ENCODE measurements at places on chromosomes 13 and 19. TPM values are rescaled to one million over a fixed set of nuclear protein-coding genes. Genes with fewer than 3 reads are reported as not detected.

DNA sequence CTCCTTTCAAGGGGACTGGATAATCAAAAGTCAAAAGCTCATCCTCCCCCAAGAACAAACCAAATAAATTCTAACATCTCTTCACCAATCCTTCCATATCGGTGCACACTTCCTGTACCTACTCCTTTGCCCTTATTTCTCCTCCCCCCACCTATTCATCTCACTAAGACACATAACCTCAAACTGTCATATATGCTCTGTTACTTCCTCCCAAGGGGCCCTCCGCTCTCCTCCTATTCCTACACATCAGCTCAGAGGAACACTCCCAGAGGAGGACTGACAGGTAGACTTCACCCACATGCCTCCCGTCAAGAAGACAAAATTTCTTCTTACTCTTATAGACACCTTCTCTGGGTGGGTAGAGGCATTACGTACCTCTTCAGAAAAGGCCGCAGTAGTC, 48.1 kb downstream of the ZNF93 start:
- H3K4me3 ChIP-seq: no peak overlapping the region
- DNase-seq: no peak
- no peaks in the 10 kb centered on the region for H3K27me3 ChIP-seq
- H3K4me1 ChIP-seq: no peaks in the 10 kb centered on the region

DNA sequence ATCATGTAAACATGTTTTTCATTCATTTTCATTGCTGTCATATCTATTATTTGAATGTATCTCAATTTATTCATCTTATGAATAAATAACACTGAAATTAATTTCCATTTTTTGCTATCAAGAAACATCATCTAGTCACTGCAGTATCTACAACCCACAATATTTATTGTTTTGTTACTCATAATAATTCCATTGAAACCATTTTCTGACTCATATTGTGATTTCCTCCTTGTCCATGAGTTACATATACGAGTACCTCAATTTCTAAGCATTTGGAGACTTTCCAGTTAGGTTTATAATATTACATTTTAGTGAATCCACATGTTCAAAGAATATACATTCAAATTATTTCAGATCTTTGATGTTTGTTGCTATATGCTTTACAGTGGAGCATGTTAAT, 1524.0 kb downstream of the SLITRK1 start:
- H3K27ac ChIP-seq: no peak overlapping the region
- no peaks in the 10 kb centered on the region for H3K27me3 ChIP-seq
- H3K4me3 ChIP-seq: no peak overlapping the region
- H3K36me3 ChIP-seq: no peaks in the 10 kb centered on the region
- no peak for DNase-seq

- 0 out of 2 replicates have a peak overlapping the region, but pooled peaks have one; percentile 30 for H3K27ac ChIP-seq
- peak; percentile 76 for DNase-seq
- H3K36me3 ChIP-seq: peaks cover 5% of the 10 kb centered on the region
- no peaks in the 10 kb centered on the region for H3K27me3 ChIP-seq
- peaks cover 30% of the 10 kb centered on the region for H3K4me1 ChIP-seq
- H3K4me3 ChIP-seq: no peak overlapping the region
Observed at GRCh38 chr13:33206425-33206824, 79.1 kb downstream of the STARD13 start.

DNA sequence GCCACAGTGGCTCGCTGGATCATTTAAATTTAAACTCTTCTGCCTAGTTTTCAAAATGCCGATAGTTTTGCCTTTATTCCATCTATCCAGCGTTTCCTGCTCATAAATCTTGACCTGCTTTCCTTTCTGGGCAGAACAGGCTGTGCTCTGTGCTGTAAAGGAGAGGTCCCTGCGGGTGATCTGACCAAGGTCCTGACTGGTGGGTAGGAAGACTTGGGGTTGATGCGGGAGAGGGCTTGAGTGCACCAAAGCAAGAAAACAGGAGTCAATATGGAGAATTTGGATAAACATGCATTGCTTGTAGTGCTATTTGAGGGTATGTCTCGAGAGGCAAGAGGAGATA, 533.6 kb downstream of the MYO16 start:
- H3K27me3 ChIP-seq: no peaks in the 10 kb centered on the region
- no peak overlapping the region for H3K4me3 ChIP-seq
- DNase-seq: no peak

GRCh38 chr13:45941261-45941660, 89.7 kb upstream of the SIAH3 start:
- H3K27ac ChIP-seq: no peak overlapping the region
- no peaks in the 10 kb centered on the region for H3K36me3 ChIP-seq
- no peak for DNase-seq
- H3K4me3 ChIP-seq: no peak overlapping the region

GRCh38 chr19:47693489-47693888, 19.7 kb upstream of the EHD2 start:
- no peaks in the 10 kb centered on the region for H3K4me1 ChIP-seq
- no peaks in the 10 kb centered on the region for H3K27me3 ChIP-seq
- H3K36me3 ChIP-seq: peaks cover 28% of the 10 kb centered on the region
- DNase-seq: no peak
- no peak overlapping the region for H3K27ac ChIP-seq

DNA sequence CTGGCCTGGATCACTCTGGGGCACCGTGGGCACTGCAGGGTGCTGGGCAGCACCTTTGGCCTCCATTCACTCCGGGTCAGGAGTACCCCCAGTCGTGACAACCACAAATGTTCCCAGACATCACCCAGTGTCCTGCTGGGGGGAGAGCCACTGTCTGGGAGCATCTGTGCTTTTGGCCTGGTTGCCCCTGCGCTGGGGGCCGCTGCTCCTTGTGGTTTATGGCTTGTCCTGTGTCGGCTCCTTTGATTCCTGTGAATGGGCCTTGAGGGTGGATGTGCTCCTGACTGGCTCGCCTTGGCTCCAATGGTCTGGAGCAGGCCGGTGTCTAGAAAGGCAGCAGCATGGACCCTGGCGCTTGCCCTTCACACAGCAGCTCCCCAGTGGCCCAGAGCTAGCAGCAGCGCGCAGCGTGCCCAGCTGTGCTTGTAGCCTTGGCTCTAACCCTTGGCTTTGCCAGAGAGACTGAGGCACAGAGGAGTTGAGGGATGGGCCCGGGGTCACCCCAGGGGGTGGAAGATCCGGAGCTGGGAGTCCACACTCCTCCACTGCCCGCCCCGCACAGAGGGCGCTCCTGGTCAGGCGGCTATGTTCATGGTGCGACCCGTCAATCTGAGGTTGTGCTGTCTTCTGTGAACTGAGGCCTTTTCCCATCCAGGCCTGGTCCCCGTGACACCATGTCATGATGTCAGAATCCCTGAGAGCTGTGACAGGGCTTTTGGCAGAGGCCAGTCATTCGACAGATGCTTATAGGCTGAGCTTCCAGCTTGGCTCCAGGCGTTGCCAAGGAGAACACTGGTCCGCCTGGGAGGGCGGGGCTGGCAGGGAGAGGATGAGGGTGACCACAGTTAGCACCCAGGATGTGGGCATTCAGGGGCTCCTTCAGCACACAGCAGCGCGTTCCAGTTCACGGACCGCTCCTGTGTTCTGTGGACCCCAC, 4.1 kb downstream of the DAZAP1 start:
- no peak overlapping the region for H3K27ac ChIP-seq
- H3K27me3 ChIP-seq: no peaks in the 10 kb centered on the region
- peaks cover 16% of the 10 kb centered on the region for H3K36me3 ChIP-seq
- no peak overlapping the region for H3K4me3 ChIP-seq

GRCh38 chr13:112056284-112056727, 10.6 kb upstream of the SOX1 start:
- no peaks in the 10 kb centered on the region for H3K36me3 ChIP-seq
- no peak overlapping the region for H3K4me3 ChIP-seq
- H3K27me3 ChIP-seq: peaks cover 79% of the 10 kb centered on the region
- DNase-seq: no peak
- no peak overlapping the region for H3K27ac ChIP-seq

DNA sequence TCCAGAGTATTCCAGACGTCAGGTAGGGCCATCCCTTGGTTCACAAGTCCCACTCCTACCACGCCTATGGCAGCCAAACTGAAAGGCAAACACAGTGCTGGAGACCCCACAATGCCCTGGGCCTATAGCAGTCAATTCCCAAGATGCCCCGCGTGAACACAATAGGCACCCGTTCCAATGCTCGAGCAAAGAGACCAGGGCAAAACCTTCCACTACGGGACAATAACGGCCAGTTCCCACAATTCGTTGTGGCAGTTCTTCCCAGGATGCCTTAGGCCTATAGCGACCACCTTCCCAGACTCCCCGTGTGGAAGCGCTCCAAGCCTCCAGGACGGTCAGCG, 538 bp downstream of the ZNF428 start:
- peak overlapping the region; percentile 66 for H3K4me3 ChIP-seq
- H3K36me3 ChIP-seq: peaks cover 3% of the 10 kb centered on the region
- no peaks in the 10 kb centered on the region for H3K27me3 ChIP-seq
- peak overlapping the region; percentile 77 for H3K27ac ChIP-seq

DNA sequence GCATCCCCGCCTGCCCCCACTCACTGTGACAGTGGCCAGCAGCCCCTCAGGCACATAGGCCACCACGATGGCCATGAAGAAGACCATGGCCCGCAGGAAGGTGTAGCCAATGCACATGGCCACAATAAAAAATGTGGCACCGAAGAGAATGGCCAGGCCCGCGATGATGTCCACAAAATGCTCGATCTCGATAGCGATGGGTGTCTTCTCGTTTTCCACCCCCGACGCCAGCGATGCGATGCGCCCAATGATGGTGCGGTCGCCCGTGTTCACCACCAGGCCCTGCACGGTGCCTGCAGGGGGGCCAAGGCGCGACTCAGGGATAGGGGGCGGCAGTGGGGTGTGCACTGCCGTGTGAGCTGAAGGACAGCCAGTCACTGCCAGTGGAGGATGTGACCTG, 3.7 kb downstream of the ATP4A start:
- no peaks in the 10 kb centered on the region for H3K4me1 ChIP-seq
- peaks cover 48% of the 10 kb centered on the region for H3K27me3 ChIP-seq
- no peak overlapping the region for H3K27ac ChIP-seq

GRCh38 chr19:16320987-16321386, 3.6 kb upstream of the KLF2 start:
- DNase-seq: no peak
- H3K27ac ChIP-seq: no peak overlapping the region
- H3K27me3 ChIP-seq: no peaks in the 10 kb centered on the region

DNA sequence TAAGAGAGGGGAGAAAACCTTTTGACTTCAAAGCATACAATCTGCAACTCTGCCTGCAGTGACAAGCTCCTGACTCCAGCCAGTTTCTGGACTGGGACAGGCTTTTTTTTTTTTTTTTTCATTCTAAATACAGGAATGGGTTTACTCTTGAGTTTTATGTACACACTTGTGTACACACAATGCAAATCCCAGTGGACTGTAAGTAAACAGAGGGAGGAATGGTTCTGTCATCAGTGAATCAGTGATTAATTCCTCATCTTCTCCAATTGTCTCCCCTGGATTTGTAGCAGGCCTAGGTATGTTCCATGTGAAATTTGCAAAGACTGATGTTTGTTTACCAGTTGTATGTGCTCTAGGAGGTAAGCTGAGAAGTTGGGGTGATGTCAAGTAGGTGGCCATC, 184.8 kb downstream of the SHISA2 start:
- no peak for DNase-seq
- H3K27me3 ChIP-seq: no peaks in the 10 kb centered on the region
- no peaks in the 10 kb centered on the region for H3K4me1 ChIP-seq
- no peak overlapping the region for H3K27ac ChIP-seq
- no peaks in the 10 kb centered on the region for H3K36me3 ChIP-seq

- H3K4me1 ChIP-seq: peaks cover 2% of the 10 kb centered on the region
- peaks cover 48% of the 10 kb centered on the region for H3K36me3 ChIP-seq
- H3K27ac ChIP-seq: no peak overlapping the region
- no peaks in the 10 kb centered on the region for H3K27me3 ChIP-seq
- DNase-seq: no peak
Observed at GRCh38 chr19:45051929-45052579, 13.2 kb downstream of the CLASRP start.

DNA sequence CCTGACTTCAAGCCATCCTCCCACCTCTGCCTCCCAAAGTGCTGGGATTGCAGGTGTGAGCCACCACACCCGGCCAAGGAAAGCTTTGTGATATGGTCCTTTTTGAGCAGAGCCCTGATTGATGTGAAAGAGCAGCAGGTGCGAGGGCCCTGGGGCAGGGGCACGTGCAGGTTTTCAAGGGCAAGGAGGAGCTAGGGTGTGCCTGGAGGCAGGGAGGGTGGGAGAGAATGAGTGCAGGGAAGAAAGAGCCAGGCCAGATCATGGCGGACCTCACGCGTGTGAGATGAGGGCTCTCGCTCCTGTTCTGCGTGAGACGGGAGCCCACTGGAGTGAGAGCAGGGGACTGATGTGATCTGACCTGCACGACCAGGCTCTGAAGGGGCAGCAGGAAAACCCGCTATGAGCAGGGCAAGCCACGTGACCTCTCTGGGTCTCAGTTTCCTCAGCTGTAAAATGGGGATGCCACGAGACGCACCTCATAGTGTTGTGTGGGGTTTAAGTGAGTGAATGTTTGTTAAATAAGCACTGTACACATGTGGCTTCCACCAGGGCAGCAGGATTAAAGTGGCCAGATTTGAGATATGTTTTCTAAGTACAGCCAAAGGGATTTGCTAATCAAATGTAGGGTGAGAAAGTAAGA, 25.8 kb downstream of the FAAP24 start:
- no peaks in the 10 kb centered on the region for H3K27me3 ChIP-seq
- H3K4me3 ChIP-seq: no peak overlapping the region
- no peaks in the 10 kb centered on the region for H3K4me1 ChIP-seq
- H3K36me3 ChIP-seq: 0 out of 2 replicates have a peak, but pooled peaks cover 4% of the 10 kb centered on the region

DNA sequence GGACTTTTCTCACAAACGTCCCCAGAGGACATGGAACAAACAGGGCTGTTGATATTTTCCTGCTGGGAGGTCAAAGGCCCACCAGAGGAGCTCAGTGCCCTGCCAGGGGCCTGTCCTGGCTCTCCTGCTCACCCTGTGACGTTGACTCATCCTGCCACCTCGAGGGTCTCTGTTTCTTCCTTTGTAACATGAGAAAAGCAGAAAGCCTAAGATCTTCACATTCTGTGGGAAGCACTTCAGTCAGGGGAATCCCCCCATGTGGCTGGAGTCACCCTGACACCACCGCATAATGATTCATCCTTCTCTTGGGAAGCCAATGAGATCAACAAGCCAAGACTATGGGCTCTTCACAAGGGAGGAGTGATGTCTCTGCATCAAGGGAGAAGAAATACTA, 147.9 kb downstream of the KATNAL1 start:
- H3K27ac ChIP-seq: no peak overlapping the region
- H3K4me3 ChIP-seq: no peak overlapping the region
- no peaks in the 10 kb centered on the region for H3K4me1 ChIP-seq
- peak; percentile 94 for DNase-seq
- no peaks in the 10 kb centered on the region for H3K36me3 ChIP-seq

DNA sequence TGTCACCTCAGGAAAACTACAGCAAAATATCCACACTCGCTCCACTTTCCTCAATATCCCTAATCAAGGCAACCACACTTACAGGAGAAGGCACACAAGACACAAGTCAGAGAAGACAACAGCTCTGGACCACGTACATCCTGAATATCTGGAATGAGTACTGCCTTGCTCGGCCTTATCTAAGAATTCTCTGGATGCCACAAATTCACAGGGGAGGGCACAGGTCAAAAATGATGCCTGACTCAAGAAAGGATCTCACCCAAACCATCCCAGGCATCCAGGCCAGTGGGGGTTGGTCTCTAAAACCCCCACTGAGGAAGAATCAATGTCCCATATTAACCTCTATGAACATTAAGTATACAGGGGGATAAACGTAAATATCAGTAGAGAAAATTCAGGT, 29.9 kb downstream of the ATP7B start:
- H3K4me3 ChIP-seq: no peak overlapping the region
- H3K4me1 ChIP-seq: peaks cover 2% of the 10 kb centered on the region
- no peaks in the 10 kb centered on the region for H3K36me3 ChIP-seq
- H3K27ac ChIP-seq: no peak overlapping the region
- no peak for DNase-seq

ZFP30 gene
- polyA plus RNA-seq: 1.7 TPM

PCDH20 gene
- not detected for polyA plus RNA-seq

WDR88 gene
- polyA plus RNA-seq: not detected

FFAR1 gene
- not detected for polyA plus RNA-seq

TLE2 gene
- 0.72 TPM for polyA plus RNA-seq

CEACAM21 gene
- polyA plus RNA-seq: not detected

CFAP97D2 gene
- not detected for polyA plus RNA-seq

TUBA3C gene
- not detected for polyA plus RNA-seq
